ENCODE measurements at places on chromosomes 11 and 22. TPM values are rescaled to one million over a fixed set of nuclear protein-coding genes. Genes with fewer than 3 reads are reported as not detected.

DNA sequence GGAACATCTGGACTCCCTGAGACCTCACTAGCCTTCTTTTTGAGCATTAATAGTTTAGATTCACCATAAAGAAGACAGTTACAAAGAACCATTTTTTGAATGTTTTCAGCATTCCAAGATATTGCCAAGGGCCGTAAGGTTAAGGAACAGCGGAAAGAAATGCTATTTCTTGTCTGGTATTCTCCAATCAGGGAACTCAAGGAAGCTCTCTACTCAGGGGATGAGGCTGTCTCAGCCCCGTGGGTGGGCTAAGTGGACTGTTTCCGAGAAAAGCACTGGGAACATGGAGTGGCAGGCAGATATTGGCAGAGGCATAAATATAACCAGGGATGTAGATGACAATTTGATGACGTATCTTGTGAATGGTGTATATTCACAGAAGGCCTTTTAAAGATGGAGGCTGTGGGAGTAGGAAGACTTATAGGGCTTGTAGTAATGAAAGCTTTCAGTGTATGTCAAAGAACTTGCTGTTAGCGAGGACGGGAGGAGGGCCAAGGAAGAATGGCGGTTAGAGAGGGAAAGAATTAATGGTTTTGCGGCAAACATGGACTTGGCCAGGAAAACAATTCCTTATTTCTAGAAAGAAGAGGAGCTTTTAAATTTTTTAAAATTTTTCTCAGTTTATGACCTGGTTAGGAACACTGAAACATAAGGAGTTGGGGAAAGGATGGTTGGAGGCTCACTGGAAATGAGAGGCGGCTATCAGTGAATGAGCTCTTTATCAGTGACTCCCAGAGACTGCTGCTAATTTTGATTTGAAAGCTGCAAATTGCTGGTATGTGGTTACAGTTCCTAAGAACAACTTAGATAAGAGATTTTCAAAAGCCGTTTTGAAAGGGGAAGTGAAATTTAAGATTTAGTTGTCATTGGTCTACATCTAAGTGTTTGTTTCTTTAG lies 64.6 kb downstream of the ST3GAL4 start:
- no peak for DNase-seq

DNA sequence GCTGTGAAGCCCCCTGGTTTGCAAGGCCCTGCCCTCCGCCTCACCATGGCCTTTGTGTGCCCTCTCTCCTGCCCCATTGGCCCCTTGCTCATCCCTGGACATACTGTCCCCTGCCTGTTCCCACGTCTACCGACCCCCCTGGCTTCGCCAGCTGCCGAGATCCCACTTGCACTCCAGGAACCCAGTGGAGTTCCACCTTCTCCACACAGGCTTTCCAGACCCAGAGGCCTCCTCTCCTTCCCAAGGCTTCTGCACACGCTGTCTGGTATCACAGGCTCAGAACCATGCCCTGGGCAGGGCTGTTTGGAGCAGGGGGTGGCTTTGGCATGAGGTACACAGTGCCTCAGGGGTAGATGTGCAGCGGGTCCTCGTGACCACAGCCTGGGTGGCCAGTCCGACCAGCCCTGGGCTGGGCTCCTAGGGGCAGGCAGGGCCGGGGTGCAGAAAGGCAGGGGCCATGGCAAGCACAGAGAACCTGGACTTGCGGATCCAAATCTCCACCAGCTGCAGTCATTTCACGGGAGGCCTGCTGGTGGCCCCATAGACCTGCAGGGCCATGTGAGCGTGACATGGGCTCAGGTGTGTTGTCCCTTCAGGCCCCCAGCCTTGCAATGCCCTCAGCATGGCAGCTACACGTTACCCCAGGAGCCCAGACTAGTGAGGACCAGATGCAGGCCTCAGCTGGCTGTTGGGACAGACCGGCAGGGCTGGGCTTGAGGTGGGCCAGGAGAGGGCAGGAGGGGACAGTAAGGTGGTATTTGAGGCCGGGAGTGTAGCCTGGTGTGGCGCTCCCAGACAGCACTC lies 9.5 kb downstream of the GRK2 start:
- no peak for DNase-seq

GRCh38 chr22:25366876-25367466 lies 147.5 kb downstream of the CRYBB2 start:
- DNase-seq, result no peak

The RIMBP3B gene
- 0.30 TPM for total RNA-seq
